ENCODE measurements at places on chromosomes 2 and 18. TPM values are rescaled to one million over a fixed set of nuclear protein-coding genes. Genes with fewer than 3 reads are reported as not detected.

DNA sequence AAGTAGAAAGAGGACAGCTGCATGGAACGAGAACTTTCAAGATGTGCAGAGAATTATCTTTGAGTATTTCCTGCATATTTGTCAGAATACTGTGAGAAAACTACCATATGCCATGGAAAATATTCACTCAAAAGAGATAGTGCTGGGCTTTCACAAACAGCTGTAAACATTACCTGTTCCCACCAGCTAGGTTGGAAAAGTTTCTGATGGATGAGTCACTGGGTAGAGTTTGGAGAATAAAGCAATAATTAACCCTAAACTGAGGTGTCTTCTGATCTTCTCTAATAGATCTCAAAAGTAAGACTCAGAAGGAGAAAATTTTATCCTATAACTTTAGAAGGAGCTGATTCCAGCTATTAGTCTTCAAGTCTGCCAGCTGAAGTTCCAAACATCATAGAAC lies 3.9 kb upstream of the FSIP2 start:
- DNase-seq = no peak
- no peaks in the 10 kb centered on the region for H3K27me3 ChIP-seq
- H3K4me1 ChIP-seq = no peaks in the 10 kb centered on the region
- no peak overlapping the region for H3K4me3 ChIP-seq

ACVR1C gene
- total RNA-seq = 1.9 TPM

GRCh38 chr2:26457695-26458364 lies 20.1 kb downstream of the OTOF start:
- H3K4me1 ChIP-seq = peaks cover 16% of the 10 kb centered on the region
- no peaks in the 10 kb centered on the region for H3K27me3 ChIP-seq
- no peaks in the 10 kb centered on the region for H3K36me3 ChIP-seq
- no peak overlapping the region for H3K4me3 ChIP-seq
- no peak for DNase-seq

DNA sequence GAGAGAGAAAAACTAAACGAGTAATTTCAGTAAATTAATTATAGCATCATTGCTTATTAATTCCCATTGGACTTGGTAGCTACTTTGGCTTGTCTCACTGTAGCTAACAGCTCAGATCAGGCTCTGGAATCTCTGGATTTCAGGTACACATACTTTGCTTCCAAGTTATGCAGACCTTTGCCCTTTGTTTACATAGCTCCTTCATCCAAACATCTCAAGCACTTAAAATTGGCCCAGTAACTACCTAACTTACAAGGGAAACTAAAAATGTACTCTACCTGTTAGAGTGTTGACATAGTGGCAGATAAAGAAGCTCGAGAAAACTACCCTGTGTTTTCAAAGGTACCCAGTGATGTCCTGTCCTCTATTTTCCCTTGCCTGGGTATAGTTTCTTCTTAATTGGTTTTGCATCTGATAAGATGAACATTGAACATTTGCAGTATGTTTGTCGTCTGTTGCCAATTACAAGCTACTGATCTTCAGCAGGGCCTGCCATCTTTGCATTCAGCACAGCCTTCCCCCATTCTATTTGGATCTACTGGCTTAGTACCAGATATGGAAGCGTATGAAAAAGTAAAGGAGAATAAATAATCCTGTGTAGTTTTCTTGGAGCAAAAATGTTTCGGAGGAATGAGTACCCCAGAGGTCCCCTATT lies 601.5 kb upstream of the FANCL start:
- no peak overlapping the region for H3K27ac ChIP-seq
- no peaks in the 10 kb centered on the region for H3K36me3 ChIP-seq
- no peak for DNase-seq
- no peak overlapping the region for H3K4me3 ChIP-seq

DNA sequence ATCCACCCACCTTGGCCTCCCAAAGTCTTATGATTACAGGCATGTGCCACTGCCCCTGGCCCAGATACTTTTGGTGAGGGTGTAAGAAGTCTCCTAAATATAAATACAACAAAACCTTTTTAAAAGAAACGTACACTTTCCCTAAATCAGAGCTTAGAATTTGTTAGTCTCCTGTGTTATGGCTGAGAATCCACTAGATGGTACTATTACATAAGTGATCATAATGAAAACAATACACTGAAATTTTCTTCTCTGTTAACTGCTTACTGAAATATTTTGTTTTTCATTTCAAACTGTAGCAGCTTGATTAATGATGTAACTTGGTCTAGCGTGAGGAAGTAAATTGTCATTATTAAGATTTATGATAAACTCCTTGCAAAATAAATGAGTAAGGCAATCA lies 74.8 kb upstream of the FAM98A start:
- DNase-seq = no peak
- no peaks in the 10 kb centered on the region for H3K4me1 ChIP-seq
- H3K36me3 ChIP-seq = no peaks in the 10 kb centered on the region
- no peak overlapping the region for H3K27ac ChIP-seq
- H3K4me3 ChIP-seq = no peak overlapping the region
- H3K27me3 ChIP-seq = no peaks in the 10 kb centered on the region

TMEM214 gene
- total RNA-seq = 56.3 TPM

GRCh38 chr2:71884303-71885042 lies 263.2 kb downstream of the CYP26B1 start:
- H3K4me3 ChIP-seq = no peak overlapping the region
- DNase-seq = peak; percentile 38
- peaks cover 40% of the 10 kb centered on the region for H3K4me1 ChIP-seq
- H3K36me3 ChIP-seq = no peaks in the 10 kb centered on the region

- H3K4me1 ChIP-seq = no peaks in the 10 kb centered on the region
- no peak for DNase-seq
- H3K27ac ChIP-seq = no peak overlapping the region
- H3K36me3 ChIP-seq = peaks cover 44% of the 10 kb centered on the region
These were observed 45.5 kb upstream of the FRZB start for GRCh38 chr2:182911813-182912517.

GRCh38 chr2:71948781-71949536 lies 198.7 kb downstream of the CYP26B1 start:
- no peak for DNase-seq
- H3K4me1 ChIP-seq = peaks cover 37% of the 10 kb centered on the region
- no peak overlapping the region for H3K4me3 ChIP-seq
- H3K36me3 ChIP-seq = no peaks in the 10 kb centered on the region

All from suprapubic skin (tissue), 4 donors.